ENCODE measurements at places on chromosomes 16 and 17.

DNA sequence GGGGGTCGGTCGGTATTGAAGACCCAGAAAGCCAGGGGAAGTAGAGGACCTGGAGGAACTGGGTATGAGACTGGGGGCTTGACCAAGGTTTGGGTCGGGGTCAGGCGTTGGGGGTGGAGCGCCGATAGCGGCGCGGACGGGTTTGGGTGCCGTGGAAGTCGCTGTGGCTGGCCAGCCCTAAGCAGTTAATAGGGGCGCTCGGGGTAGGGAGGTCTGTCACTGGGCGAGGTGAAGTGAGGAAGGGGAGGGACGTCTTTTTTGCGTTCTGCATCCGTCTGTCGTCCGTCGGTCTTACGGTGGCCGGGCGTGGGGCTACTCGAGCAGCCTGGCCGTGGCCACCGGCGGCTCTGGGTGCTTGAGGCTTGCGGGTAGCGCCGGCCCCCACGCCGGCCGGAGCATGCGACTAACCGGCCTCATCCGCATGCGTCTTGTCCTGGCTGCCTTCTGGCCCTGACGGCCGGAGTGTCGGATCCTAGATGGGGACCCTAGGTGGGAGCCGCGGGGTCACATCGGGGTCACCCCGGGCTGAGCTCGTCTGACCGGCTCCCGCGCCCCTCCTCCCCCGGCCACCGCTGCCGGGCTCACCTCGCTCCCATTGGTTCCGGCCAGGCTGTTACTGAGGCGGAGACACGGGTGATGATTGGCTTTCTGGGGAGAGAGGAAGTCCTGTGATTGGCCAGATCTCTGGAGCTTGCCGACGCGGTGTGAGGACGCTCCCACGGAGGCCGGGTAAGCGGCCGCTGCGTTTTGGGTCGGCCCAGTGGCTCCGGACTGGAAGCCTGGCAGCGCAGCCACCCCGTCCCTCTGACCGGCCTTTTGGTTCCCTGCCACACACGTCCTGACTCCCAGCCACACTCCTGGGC lies 10.3 kb upstream of the TMEM88 start:
- peak; percentile 97 for DNase-seq

DNA sequence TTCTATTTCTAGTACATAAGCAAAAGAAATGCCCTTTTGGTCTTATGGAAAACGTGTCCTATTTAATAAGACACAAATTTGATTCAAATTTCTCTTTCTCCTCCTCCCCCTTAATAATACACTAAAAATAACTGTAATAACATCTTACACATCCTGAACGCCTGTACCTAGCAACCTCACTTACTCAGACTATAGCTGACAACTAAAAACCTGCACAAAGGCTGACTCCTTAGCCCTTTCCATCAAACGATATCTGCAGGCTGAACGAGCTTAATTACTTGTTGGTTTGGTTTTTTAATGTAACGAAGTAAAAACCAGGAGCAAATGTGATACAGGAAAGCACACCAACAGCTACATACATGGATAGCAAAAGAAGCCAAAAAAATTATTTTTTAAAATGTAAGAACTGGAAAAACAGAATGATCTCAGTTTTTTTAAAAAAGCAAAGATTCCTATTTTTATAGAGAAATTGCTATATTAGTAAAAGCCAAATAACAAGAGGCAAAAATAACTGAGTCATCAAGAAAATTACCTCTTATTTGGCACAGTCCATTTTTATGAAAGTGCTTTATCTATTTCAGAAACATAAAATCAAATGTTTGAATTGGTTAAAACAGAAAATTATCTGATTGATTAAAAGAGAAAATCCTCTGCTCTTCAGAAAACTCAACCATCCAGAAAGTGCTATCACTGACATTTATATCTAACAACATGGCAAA lies 23.5 kb downstream of the ADCY9 start:
- DNase-seq, result no peak

DNA sequence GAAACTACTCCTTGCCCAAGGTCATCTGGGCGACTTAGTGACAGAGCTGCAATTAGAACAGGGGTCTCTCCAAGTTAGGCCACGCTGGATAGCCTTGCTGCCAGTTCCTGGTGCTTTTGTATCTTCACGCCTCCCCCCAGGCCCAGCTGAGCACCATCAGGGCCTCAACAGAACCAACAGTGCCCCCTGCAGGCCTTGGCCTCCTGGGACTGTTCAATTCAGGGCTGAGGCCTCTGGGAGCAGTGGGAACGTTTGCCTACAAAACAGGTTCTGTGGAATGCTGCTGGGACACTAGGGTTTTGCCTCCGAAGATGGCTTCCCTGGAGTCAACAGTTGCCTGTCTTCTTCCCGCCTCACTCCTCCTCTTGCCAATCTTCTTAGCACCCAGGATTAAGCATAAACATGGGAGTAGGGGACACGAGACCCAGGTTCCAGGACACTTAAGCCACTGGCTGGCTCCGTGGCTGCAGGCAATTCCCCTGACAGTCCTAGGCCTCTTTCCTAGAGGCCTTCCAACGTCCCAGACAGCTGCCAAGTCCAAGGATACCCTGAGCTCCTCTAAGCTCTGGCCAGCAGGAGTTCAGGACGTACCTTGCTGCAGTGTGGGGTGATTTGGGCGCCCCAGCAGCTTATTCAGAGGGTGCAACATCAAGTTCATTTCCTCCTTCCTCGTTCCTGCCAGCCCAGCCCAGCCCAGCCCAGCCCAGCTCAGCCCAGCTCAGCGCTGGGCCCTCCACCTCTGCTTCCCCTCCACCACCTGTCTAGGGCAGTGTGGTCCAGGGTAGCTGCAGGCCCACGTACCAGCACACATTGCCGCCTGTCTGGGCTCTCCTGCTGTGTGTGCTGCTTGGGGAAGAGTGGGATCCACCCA lies 246.6 kb upstream of the RPL38 start:
- DNase-seq, result peak; percentile 95

DNA sequence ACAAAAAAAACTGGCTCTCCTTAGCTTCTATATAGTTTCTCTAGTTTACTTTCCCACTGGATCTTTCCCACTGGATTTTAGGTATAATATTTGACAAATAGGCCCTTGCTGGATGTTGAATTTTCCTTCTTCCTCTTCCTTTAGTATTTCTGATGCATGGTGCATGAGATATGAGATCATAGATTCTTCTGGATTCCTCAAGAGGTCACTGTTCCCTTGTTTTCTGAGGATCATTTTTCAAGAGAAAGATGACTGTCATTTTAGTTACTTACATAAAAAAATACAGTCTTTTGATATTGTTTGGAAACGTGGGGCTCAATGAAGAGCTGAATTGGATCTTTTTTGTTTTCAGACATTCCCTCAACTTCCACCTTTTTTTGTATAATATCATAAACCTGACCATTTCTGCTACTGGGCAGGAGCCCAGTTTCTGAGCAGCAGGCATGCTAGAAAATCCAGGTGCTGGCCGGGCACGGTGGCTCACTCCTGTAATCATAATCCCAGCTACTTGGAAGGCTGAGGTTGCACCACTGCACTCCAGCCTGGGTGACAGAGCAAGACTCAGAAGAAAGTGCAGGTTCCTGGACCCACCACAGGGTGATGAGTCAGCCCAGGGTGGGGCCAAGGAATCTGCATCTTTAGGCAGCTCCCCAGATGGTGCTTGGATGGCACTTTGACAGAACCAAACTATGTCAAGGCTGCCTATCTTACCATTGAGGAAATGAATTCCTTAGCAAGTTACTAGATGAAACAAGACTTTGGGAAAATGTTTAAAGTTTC lies 70.3 kb downstream of the SDR42E1 start:
- DNase-seq, result no peak

- no peak for DNase-seq
Measured at GRCh38 chr16:67608364-67608763, 36.6 kb upstream of the CARMIL2 start.

DNA sequence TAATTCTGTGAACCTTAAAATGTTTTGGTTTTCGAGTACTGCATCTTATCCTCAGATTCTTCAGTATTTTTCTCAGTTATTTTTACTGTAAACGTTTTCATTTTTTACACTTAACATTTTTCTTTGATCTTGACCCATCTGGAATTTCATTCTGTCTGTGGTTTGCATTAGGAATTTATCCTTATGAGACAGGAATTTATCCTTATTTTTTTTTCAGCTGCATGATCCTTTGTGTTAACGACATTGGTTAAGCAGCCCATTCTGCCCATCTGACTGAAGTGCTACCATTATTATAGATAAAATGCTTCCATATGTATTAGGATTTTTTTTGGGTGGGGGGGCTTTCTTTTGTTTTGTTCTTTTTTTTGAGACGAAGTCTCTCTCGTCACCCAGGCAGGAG lies 41.0 kb downstream of the SNX29 start:
- no peak for DNase-seq

DNA sequence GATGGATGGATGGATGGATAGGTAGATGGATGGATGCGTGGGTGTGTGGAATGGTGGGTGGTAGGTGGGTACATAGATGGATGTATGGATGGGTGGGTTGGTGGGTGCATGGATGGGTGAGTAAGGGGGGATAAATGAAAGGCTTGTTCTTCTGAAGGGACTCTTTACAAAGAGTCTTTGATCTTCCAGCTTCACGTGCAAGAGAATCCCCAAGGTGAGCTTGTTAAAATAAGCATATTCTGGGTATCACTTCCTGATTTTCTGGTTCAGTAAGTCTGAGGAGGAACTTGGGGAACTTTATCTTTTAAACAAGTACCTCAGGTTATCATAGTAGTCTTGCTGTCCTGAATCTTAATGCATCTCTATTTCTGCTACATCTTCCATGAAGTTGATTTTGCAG lies 639.1 kb downstream of the MAF start:
- DNase-seq, result no peak

GRCh38 chr17:21003007-21003621 lies 39.7 kb downstream of the USP22 start:
- no peak for DNase-seq

GRCh38 chr16:51762081-51762996 lies 611.3 kb upstream of the SALL1 start:
- peak; percentile 78 for DNase-seq

DNA sequence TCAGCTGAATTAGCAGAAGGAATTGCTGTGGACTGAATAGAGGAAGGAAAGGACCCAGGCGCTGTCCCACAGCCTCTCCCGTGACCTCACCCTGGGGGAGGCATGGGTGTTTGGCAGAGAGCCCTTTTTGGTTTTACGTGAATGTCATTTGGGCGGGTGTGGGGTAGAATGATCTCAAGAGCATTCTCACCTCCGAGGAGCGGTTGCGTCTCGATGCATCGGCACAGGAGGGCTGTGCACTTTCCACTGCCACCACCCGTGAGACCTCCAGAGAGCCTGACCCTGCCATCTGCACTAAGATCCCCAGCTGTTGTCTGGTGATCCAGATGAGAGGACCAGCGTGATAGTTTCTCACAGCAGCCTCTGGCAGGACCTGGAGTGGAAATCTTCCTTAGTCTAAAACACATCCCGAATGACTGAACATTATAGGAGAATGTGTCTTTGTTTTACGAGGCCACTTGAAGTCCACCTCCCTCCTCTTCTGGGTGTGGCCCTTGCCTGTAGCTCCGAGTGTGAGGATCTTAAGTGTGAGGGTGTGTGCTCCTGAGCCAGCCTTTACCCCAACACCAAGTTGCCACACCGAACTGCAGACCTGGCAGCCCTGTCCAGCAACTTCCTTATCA lies 29.3 kb downstream of the FOXK2 start:
- no peak for DNase-seq

DNA sequence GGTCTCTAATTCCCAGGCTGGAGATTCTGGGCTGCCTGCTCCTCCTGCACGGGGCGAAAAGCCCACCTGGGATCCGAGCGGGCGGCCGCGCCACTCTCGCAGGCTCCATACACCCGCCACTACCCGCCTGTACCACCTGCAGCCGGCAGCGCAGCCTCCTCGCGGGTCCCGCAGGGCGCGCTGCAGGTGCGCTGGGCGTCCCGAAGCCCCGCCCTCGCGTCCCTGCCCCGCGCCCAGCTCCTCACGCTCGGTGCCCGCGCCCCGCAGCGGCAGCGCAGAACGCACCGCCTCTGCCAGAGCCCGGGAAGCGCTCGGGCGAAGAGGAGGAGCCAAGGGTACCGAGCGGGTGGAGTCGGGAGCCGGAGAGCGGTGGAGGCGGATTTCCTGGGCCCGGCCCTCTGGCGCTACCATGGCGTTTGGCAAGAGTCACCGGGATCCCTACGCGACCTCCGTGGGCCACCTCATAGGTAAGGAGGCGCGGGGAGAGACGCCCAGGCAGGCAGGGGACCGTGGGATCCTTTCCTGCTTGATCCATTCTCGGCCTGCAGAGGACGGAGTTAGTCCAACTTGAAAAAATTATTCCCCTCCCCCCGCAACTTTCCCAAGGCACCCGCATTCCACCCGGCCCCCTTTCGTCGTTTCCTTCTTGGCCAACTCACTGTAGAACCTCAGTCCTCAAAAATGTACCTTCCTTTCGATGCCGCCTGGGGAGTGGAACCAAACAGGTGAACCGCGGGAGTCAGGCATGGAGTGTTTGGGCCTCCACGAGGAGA lies at the start of gene TOM1L1:
TOM1L1 (plus strand) TSS at position 396 of the 773 bp plus-strand sequence; CDS start at position 410, 14 bp downstream.
- peak; percentile 94 for DNase-seq

DNA sequence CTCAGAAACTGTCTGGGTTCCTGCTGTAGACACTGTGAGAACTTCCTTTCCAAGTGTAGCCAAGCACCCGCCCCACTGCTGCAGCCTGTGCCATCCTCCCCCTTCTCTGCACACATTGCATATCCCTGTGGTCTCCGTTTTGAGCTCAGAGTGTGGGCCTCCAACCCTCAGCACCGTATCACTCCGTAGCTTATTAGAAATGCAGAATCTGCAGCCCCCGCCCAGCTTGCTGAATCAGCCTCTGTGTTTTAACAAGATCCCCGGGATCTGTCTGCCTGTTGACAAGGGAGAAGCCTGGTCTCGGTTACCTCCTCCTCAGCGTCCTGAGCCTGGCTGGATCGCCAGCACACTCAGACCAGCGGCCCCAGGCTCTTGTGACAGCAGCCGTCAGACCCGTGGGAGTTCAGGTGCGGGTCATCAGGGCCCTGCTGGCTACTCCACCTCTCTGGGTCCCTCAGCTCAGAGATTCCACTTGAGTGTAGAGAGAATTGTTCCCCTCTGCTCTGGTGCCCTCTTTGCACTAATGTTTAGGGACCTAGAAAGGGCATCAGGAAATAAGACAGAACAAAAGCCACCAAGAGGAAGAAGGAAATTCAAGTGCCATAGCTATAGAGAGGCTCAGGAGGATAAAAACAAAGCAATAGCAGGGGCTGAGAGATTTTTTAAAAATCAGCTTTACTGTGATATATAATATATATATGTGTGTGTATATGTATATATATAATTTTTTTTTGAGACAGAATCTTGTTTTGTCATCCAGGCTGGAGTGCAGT lies 92.3 kb downstream of the PITPNC1 start:
- peak; percentile 62 for DNase-seq

GRCh38 chr16:54072237-54072636 lies 214.3 kb downstream of the IRX3 start:
- no peak for DNase-seq

- no peak for DNase-seq
Measured at GRCh38 chr17:32495359-32496231, 8.8 kb downstream of the CDK5R1 start.

DNA sequence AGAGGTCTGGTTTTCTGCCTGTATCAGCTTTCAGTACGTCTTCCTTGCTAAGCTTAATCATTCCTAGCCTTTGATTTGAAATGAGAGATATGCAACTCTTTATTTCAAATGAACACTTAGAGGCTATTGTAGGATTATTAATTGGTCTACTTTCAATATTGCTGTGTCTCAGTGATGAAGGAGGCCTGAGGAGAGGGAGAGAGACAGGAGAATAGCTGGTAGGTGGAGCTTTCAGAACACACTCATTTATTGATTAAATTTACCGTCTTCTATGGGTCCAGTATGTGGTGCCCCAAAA lies 187.0 kb downstream of the BCAS3 start:
- DNase-seq, result no peak

- no peak for DNase-seq
Measured at GRCh38 chr16:72168365-72168764, 3.6 kb downstream of the PMFBP1 start.

Measured in H9 (cell line).